ENCODE measurements at places on chromosomes 12 and 14.

GRCh38 chr12:98519257-98519907, 4.0 kb downstream of the TMPO start:
- DNase-seq, result no peak

- DNase-seq, result no peak
These were observed 186.3 kb downstream of the RIMBP2 start for GRCh38 chr12:130529781-130530180.

GRCh38 chr12:106564678-106565329, 18.0 kb upstream of the RFX4 start:
- no peak for DNase-seq

GRCh38 chr12:43241986-43242385, 310.0 kb downstream of the ADAMTS20 start:
- DNase-seq, result no peak

DNA sequence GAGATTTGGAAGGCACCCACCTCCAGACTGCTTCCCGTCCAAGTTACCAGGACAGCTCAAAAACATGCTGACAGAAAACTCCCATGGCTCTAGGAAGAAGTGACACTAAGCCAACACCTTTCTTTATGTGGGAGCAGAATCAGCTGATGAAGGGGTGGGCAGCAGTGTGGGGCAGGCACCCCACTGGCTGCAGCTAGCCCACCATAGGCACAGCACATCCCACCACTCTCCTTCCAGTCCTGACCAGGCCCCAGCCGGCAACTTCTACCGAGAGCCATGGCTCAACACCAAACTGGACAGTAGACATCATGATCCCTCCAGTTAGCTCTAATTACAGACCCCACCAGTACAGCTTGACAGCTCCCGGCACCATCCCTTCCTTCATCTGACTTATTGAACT, 45.0 kb downstream of the SH2B3 start:
- no peak for DNase-seq

GRCh38 chr12:30145684-30146032, 361.9 kb upstream of the TMTC1 start:
- DNase-seq, result no peak
